ENCODE measurements at places on chromosomes 13 and 19.

DNA sequence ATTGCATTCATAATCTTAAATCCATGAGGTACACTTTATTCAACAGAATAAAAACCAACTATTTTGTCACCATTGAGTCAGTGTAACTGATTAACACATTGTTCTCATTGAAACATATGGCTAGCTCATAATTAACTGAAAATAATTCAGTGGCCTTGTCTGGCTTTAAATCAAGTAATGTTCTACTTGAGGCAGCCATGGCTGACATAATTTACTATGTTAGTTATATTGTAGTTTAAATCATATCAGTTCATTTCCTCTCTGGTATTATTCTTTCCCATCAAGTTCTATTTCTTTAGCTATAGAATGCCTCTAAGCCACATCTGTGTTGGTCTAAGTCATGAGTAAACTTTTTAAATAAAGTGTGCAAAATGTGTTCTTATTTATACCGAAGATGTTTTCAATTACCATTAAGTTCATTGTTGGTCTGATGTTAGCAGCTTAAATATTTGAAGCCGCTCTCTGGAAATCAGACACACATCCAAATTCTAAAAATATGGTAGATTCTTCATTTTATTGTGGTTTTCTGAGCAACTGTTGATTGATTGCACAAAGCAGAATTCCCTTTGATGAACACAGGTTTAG lies 393.7 kb downstream of the GPC6 start:
- DNase-seq = peak; percentile 87

GRCh38 chr19:30969591-30969990 lies 379.6 kb downstream of the TSHZ3 start:
- peak; percentile 35 for DNase-seq

GRCh38 chr13:76828316-76828741 lies 57.9 kb downstream of the KCTD12 start:
- DNase-seq = peak; percentile 41

- DNase-seq = no peak
Measured at GRCh38 chr19:6209233-6209632, 70.5 kb downstream of the MLLT1 start.

DNA sequence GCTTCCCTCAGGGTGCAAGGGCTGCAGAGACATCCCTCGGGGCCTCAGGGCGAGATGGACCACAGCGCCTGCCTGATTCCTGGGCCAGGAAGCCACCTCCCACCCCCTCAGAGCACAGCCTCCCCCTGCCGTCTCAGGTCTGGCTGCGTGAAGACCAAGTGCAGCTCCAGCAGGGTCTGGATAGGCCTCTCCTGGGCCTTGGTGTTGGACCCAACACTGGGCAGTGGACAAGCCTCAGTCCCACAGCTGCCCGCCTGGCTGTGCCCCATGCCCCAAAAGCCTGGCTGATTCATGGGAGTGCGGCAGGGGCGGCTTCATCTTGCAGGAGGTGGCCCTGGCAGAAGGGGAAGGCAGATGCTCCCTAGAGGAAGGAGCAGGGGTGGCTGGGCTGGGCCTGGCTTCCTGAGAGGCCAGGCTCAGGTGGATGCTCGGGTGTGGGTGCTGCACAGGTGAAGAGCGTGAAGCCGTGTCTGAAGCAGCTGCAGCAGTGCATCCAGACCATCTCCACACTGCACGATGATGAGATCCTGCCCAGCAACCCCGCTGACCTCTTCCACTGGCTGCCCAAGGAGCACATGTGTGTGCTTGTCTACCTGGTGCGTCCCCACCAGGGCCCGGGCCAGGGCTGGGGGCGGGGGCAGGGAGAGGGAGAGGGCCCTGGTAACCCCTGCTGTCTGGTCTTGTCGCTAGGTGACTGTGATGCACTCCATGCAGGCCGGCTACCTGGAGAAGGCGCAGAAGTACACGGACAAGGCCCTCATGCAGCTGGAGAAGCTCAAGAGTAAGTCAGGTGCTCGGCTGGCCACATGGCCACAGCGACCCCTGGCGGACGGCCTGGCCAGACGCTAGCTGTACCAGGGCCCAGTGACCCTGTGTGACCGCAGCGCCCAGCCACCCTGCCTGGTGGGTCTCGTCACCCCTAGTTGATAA lies 21.7 kb downstream of the MAU2 start:
- DNase-seq = peak; percentile 27

DNA sequence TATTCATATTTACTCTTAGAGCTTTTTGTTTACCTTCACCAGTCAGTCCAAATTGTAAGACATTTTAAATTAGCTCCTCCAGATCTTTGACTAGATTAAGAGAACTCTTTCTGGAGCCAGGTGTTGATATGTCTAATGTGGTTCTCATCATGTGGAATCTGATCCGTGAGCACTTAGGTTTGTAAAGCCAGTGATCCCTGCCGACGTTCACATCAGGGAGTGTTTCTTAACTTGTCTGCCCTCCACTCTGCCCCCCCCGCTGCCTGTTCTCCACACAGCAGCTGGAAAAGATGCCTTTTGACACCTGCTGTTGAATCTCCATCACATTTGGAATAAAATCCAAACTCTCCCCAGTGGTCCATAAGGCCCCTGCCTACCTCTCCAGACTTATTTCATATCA lies 17.7 kb downstream of the METTL21C start:
- DNase-seq = no peak

DNA sequence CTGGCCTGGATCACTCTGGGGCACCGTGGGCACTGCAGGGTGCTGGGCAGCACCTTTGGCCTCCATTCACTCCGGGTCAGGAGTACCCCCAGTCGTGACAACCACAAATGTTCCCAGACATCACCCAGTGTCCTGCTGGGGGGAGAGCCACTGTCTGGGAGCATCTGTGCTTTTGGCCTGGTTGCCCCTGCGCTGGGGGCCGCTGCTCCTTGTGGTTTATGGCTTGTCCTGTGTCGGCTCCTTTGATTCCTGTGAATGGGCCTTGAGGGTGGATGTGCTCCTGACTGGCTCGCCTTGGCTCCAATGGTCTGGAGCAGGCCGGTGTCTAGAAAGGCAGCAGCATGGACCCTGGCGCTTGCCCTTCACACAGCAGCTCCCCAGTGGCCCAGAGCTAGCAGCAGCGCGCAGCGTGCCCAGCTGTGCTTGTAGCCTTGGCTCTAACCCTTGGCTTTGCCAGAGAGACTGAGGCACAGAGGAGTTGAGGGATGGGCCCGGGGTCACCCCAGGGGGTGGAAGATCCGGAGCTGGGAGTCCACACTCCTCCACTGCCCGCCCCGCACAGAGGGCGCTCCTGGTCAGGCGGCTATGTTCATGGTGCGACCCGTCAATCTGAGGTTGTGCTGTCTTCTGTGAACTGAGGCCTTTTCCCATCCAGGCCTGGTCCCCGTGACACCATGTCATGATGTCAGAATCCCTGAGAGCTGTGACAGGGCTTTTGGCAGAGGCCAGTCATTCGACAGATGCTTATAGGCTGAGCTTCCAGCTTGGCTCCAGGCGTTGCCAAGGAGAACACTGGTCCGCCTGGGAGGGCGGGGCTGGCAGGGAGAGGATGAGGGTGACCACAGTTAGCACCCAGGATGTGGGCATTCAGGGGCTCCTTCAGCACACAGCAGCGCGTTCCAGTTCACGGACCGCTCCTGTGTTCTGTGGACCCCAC lies 4.1 kb downstream of the DAZAP1 start:
- peak; percentile 40 for DNase-seq

- no peak for DNase-seq
Measured at GRCh38 chr13:95003019-95003813, 290.9 kb upstream of the SOX21 start.

DNA sequence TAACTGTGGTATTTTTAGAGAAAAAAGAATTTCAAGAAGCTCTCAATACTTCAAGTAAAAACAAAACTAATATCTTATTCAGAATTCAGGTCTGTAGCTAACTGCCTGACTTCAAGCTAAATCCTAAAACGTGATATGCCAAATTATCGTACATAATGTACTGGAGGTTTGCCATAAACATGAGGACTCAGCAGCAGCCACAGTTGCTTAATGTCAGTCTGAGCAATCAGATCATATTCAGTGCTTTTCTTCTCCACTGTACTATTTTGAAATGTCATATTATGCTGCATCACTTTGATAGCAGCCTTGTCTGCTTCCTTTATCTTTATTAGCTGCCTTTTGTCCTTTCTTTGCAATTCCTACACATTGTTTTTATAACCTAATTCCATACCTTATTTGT lies 265.1 kb upstream of the EDNRB start:
- peak; percentile 34 for DNase-seq

- DNase-seq = no peak
Measured at GRCh38 chr13:85377783-85378182, 421.4 kb downstream of the SLITRK6 start.

DNA sequence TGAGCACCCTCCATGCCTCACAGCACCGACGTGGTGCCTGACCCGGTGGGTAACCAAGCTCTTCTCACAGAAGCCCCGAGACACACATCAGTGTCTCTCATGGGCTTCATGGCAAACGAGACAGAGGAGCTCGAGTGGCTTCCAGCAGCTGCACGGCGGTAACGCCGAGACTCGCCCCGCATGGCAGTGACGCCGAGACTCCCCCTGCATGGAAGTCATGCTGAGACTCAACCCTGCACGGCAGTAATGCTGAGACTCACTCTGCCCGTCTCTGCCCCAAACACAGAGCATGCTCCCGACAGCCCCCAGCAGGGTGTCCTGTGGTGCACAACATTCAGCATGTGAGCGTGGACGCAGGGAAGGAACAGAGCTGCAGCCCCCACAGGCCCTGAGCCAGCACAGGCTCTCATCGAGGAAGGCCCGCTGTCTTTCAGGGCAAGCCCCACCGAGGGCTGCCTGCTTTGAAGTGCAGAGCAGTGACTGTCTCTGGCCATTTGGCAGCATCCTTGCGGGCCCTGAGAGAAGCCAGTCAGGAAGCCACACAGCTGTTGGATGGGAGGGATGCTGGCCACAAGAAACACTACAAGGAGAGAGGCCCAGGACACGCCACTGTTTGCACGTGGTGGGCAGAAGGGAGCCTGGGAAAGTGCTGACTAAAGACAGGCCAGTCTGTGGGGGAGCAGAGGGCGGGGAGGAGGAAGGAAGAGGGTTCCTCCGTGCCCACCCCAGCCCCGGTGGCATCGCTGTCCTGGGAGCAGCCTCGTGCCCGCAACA lies 9.5 kb downstream of the GAS6 start:
- DNase-seq = peak; percentile 65

DNA sequence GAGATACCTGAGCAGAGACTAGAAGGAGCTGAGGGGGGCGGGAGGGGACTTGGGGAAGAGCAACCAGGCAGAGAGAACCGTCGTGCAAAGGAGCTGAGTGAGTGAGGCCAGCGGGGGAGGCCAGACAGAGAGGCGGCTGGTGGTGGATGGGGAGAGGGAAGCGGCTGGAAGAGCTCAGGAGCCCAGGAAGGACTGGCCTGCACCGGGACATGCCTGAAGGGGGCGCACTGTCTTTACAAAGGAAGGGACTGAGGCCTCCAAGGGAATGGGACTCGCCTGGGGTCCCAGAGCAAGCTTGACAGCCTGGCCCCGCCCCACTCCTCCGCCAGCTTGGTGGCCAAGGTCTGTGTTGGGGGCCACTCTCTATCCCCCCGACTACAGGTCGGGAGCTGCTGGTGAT lies 14.9 kb downstream of the ONECUT3 start:
- no peak for DNase-seq

GRCh38 chr13:75847588-75847987 lies 211.5 kb downstream of the LMO7 start:
- DNase-seq = no peak

DNA sequence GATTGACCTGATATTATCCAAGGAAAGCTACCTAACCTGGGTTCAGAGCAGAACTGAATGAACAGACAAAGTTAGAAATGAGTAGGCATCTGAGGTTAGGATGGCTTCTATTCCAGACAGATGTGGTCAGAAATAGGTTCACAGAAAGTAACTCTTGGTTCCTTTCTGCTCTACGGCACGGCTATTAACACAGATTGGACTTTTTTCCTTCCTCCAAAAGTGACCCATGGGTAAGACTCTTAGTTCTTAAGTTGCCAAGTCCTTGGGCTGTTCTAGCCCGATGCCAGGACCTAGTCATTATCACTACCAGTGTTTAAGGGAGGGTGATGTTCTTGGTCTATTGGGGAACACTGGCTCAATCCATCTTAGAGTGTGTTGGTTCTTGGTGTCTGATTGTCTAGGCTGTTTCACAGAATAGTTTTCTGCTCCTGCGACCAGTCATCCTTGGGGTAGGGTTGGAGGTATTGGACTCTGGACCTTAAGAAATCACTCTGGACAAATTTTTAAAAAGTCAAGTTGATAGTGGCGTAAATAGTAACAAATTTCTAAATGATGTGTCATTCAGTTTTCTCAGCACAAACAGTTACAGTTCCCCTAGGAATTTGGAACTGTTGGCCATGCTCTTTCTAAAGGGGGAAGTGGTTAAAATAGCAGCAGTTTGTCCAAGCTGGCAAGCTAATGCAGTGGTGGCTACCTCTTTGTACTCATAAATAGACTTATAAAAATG lies 60.1 kb upstream of the MYCBP2 start:
- peak; percentile 79 for DNase-seq

- DNase-seq = peak; percentile 45
Measured at GRCh38 chr19:4267101-4267900, 11.8 kb upstream of the SHD start.

DNA sequence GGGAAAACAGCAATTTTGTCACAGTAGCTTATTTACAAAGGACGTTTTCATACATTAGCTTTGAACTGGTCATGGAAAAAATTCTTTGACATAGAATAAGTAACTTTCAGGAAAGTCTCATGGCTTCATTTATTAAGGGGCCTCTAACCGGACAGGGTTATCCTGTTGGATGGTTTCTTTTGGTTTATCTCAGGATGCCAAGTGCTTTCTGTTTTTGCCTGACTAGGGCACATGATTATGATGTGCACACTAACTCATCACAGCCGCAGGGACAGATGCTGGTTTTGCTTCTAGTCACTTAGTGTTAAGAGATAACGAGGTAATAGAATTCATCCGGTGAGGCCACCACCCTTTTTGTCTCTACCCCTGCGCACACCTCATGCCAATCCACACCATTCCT lies 53.0 kb downstream of the TGDS start:
- DNase-seq = no peak

- DNase-seq = no peak
Measured at GRCh38 chr13:112859128-112859816, 109.7 kb upstream of the MCF2L start.

DNA sequence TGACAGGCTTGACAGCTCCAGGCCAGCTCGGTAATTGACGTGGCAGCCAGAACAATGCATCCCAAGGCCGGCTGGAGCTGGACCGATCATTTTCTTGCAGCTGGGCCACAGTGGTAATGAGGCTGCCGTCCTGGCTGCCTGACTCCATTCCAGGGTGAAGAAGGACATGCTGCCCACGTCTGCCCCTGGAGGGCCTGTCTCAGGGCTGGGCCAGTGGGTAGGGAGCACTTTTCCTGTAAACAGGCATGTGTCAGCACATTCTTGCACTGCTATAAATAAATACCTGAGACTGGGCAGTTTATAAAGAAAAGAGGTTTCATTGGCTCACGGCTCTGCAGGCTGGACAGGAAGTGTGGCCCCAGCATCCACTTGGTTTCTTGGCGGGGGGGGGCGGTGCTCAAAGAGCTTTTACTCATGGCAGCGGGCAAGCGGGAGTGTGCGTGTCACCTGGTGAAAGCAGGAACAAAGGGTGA lies 38.1 kb upstream of the KCTD15 start:
- no peak for DNase-seq

DNA sequence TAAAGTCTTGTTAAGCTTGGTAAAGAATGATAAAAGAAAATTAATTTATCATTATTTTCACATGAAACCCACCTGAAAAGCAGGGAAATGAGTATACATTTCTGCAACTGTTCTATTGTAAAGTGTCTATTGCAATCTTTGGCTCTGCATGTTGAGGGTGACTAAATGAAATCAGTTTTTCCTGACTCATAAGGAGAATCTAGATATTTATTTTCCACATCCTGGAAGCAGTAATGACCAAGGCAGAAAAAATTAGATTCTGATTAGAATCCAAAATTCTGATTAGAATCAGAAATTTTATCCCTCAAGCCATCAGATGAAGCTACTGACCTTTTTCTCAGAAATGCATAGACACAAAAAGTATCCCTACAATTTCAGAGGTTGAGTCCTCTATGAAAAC lies 178.4 kb downstream of the MYO16 start:
- peak; percentile 28 for DNase-seq

Measured in fibroblast of skin of right biceps (primary cell).